ENCODE measurements at places on chromosomes 5 and 9. TPM values are rescaled to one million over a fixed set of nuclear protein-coding genes. Genes with fewer than 3 reads are reported as not detected.

Gene IFT74
- 19.9 TPM for total RNA-seq

Gene RAB3C
- total RNA-seq: 1.4 TPM

Gene PCDHB3
- 1.4 TPM for total RNA-seq

Gene ASPN
- 40.9 TPM for total RNA-seq

Gene FAM151B
- 3.0 TPM for total RNA-seq

Gene SPATA31E1
- total RNA-seq: not detected

Gene CNOT6
- total RNA-seq: 23.8 TPM

Gene ITK
- 6.0 TPM for total RNA-seq

Gene CCDC180
- total RNA-seq: 4.0 TPM

Gene SLC36A2
- total RNA-seq: 0.14 TPM

Gene LURAP1L
- total RNA-seq: 25.2 TPM

Gene TYRP1
- 3.5 TPM for total RNA-seq

Gene C9orf72
- 12.0 TPM for total RNA-seq

Gene PCDHA12
- total RNA-seq: 10.0 TPM

Gene EDIL3
- total RNA-seq: 60.1 TPM

Gene KLF9
- 40.9 TPM for total RNA-seq

Gene DPH7
- 33.9 TPM for total RNA-seq

Gene TPPP
- 9.9 TPM for total RNA-seq

Gene ACTBL2
- not detected for total RNA-seq

Gene LPAR1
- 16.7 TPM for total RNA-seq

Gene PCDHB8
- total RNA-seq: 1.8 TPM

Gene BARX1
- 2.9 TPM for total RNA-seq

Gene SPATA31D1
- total RNA-seq: not detected

Gene CATSPER3
- total RNA-seq: 1.0 TPM

Gene SMIM33
- total RNA-seq: 0.17 TPM

Gene SLC25A48
- 0.43 TPM for total RNA-seq

Gene MCTP1
- total RNA-seq: 9.9 TPM

Gene PGM5
- 96.0 TPM for total RNA-seq

Gene ECM2
- 8.2 TPM for total RNA-seq

Gene ACTL7A
- total RNA-seq: not detected

Gene SLC4A9
- total RNA-seq: 0.86 TPM

Gene PCDHGB7
- total RNA-seq: 15.5 TPM

Gene PCDHGB4
- 5.2 TPM for total RNA-seq

Gene PAX5
- 0.12 TPM for total RNA-seq

Gene SCGB3A2
- total RNA-seq: not detected

Gene PAEP
- not detected for total RNA-seq

Gene IL17B
- 0.52 TPM for total RNA-seq

Gene CYSRT1
- 0.78 TPM for total RNA-seq

Gene STKLD1
- 1.1 TPM for total RNA-seq

Gene MLANA
- not detected for total RNA-seq

Gene LHX6
- 4.5 TPM for total RNA-seq

Gene ARL15
- total RNA-seq: 30.8 TPM
